Memory B cell (primary cell): ENCODE measurements at places on chromosomes 11 and 22.

DNA sequence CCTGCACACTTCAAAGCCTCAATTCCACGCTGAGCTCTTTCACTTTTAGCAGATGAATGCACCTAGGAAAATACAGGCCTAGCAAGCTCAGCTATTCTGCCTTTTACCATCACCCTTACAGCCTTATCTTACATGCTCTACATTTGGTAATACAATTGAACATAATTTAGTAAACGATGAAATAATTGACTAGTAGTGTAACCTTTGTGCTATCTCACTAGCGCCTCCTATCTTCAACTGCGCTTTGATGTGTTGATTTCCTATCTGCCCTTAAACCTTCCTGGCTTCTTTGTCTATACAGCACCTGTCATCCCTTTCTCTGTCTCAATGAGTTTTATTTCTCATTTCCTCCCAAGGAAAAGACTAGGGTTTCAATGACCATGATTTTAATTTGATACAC is 149.7 kb downstream of the LRRC4C start:
- no peak for DNase-seq

DNA sequence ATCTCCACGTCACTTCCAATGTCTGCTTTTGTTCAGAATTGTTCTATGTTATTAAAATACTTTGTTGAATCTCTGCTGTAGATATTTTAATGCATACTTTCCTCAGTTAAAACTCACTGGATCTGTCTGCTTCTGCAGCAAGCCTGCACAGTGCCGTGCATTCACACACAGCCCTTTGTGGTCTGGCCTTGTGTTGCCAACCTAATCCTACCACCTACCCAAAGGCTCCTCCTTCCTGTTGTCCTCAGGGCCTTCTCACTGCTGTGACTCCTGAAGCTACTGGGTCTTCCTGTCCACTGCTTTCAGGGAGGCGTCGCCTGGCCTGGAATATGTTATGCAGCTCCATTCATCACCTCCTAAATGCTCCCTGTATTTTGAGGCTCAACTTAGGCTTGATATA is 67.0 kb downstream of the PPP6R3 start:
- no peak for DNase-seq

DNA sequence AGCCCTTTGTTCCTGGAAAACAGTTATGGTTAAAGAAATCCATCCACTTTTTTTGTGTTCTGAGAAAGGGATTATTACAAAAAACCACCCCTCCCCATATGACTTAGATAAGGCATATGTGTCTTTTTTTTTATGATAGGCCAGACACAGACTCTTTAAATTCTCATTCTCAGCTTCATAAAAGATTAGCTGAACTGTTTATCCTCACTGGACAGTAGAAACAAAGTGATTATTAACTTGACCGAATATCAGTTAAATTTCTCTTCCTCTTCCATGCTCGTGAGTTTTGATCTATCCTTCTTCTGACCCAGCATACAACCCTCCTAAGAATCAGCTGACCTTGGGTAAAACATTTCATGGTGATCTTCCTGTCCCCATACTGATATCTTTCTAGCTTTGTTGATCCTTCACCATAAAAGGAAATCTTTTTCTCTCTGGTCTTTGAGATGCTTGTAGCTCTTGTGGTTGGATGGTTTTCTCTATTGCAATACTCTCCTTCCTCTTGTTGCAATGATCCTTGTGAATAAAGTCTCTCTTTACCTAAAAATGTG is 26.2 kb downstream of the OR2AG2 start:
- DNase-seq = no peak

DNA sequence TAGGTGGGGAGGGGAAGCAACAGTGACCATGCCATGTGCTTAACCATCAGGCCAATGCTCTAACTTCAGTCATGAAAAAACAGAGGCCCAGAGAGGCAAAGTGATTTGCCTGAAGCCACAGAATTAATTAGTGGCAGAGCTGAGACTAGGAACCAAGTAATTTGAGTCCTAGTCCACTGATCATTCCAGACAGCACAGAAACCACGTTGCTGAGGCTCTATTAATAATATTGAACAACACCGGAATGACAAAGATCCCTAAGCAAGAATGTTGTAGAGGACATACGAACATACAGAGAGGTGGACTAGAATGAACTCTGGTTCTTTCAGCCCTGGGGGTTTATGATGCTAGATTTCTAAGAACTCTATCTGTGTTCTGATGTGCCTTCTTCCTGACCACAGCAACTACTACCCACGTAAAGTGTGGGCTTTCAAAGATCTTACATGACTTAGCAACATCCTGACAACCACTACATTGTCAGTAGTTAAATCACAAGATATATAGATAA is 92.3 kb downstream of the GAB2 start:
- no peak for DNase-seq

- no peak for DNase-seq
Measured at GRCh38 chr11:121369366-121369765, 76.8 kb downstream of the SC5D start.

DNA sequence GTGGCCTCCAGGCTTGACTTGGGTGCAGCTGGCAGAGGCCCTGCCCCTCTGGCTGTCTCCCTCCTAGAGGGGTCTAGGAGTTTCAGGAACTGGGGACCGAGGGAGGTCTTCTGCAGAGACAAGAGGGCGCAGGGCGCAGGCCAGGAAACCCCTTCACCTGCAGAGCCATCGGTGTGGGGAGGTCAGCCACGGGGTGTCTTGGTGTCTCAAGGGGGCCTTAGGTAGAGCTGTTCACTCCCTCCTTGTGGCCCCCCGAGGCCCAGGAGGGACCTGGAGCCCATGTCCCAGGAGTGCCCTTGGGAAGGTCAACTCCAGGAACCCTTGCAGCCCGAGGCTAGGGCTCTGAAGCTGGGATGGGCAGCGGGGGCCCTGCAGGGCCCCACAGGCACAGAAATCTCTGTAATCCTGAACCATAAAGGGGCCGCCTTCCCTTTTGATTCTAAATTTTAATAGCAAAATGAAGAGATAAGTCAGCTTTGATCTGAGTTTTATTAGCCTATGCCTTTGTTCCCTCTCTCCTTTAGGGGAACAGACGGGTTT is 31.4 kb upstream of the TH start:
- no peak for DNase-seq

- no peak for DNase-seq
Measured at GRCh38 chr11:118938491-118939403, 13.0 kb upstream of the BCL9L start.

GRCh38 chr11:88363648-88364065 is 26.1 kb upstream of the CTSC start:
- DNase-seq = no peak

DNA sequence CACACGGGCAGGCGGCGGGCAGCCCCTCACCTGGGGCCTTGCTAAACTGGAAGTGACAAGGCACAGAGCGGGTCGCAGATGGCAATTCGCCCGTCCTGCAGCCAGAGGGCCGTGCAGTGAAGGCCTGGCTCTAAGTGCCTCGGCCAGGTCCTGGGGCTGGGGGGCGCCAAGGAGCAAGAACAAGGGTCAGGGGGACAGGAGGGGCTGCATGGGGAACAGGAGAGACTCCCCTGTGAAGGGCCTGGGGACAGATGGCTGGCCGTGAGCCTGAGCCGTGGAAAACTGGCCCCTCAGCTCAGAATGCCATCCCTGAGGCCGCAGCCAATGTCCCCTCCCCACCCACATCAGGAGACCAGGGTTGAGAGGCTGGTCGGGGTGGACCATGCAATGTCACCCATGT is 60.0 kb downstream of the RTL6 start:
- DNase-seq = no peak
